Body of pancreas (tissue), 4 donors: ENCODE measurements at places on chromosomes 12 and 14. TPM values are rescaled to one million over a fixed set of nuclear protein-coding genes. Genes with fewer than 3 reads are reported as not detected.

The FGF6 gene
- not detected for total RNA-seq

DNA sequence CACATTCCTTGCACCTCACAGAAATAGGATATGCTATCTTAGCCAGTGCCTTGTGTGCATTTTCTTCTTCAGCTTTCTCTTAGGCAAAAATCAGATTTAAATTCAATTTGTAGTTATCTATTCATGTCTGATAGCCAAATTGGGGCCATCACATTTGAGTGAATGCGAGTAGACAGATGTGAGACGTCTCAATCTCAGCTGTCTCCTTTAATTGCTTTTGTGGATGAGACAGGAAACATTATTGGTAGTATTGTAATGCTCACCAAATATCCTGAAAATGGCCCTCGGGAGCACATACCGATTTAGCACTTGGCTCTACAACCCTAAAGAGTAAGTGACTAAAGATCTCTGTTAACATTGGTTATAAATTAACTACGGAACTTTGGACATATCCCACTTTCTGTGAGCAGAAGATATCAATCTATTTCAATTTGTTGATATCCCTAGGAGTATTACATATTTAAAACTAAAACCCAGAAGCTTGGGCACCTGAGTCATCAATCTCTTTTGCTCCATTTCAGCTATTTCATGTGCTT lies 1012.5 kb upstream of the TMEM132C start:
- no peak for DNase-seq

The PTGER2 gene
- total RNA-seq, result not detected

- DNase-seq, result no peak
Measured at GRCh38 chr12:115763982-115764621, 513.4 kb downstream of the MED13L start.

The ESPL1 gene
- not detected for total RNA-seq

GRCh38 chr12:57153415-57153997 lies 6.1 kb upstream of the LRP1-AS start:
- DNase-seq, result no peak

DNA sequence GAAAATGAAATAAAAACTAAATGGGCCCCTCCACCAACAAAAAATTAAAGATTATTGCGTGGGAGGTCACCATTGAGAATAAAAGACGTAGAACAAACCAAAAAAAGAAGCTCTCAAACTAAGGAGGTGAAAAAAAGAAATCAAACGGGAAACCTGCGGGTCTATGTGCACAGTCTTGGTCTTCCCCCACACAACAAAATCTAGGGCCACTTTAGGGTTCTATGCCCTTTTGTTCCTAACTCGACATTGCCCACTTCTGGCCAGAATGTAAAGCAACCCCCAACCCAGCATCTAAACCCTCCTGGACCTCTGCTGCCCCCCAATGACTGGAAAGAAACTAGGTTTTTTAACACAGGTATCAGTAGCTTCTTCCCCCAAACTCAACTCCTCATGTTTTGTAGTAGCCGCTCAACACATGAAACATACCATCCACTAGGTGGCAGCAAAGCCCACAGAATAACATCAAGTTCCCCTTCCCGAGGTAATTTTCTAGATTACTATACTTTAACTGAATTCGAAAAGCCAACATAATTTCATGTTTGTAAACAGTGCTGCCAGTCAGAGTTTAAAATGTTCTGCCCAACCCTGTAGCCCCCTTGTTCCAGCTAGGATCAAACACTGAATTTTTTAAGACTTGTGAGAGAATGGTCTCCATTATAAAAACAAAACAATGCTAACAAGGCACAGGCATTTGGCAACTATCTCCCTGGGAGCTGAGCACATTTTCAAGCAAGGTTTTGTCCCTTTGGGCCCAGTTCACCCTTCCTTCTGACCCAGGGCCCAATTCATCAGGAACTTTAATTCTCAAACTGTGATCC lies 18.7 kb downstream of the DAD1 start:
- DNase-seq, result peak; percentile 82

DNA sequence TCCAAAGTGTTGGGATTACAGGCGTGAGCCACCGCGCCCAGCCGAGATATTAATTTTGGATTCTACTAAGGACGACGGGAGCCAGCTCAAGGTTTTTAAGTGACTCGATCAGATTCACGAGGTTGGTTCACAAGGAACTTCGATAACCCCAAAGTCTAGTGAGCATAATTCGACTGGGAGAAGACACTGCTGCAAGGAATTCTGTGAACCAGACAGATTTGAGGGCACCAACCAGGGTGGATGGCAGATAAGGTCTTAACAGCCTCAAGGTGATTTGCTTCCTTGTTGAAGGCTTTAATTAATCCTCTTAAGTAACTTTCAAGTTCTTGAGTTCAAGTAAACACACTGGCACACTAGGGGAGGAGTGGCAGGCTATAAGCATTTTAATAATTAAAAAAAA lies 1.1 kb upstream of the KLHDC2 start:
- DNase-seq, result peak; percentile 27

DNA sequence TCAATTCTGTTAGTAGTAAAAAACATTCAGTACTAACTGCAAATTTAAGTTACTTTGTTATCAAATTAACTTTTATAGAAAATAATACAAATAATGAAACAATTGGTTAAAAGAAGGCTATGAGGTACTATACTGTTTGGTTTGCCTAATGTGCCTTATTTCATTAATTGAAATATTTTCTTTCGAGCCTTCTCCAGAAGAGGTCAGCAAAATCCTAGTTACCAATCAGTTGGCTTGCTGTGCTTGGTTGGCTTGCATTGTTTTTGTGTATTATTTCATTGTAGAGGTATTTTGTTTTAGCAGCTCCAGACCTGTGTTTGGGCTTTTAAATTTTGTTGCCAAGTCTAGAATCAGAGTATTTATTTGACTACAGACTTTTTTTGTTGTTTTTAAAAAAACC lies 68.5 kb downstream of the AEBP2 start:
- no peak for DNase-seq
